ENCODE measurements at places on chromosomes 6 and 20.

DNA sequence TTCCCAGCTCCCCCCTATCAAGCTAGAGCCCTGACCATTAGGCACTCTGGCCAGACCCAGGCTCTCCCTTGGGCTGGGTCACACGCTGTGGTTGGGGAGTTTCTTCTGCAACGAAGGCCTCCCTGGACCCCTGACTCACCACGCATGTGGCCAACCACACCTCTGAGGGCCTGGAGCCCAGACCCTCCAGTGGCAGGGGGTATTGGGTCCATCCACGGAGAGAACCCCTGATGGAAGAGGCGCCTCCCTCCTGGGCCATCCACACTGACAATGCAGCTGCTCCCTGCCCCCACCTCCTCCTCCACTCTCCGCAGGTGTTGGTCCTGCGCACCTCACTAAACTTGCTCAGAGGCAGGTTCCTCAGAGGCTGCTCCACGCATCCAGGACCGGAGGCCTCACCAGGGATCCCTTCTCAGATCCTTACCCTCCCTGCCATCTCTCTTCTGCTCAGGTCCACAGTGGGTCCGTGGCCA is 125.4 kb downstream of the RNASET2 start:
- H3K4me1 ChIP-seq = no peaks in the 10 kb centered on the region
- no peak for DNase-seq
- no peak overlapping the region for H3K27ac ChIP-seq
- no peaks in the 10 kb centered on the region for H3K36me3 ChIP-seq
- H3K4me3 ChIP-seq = no peak overlapping the region

DNA sequence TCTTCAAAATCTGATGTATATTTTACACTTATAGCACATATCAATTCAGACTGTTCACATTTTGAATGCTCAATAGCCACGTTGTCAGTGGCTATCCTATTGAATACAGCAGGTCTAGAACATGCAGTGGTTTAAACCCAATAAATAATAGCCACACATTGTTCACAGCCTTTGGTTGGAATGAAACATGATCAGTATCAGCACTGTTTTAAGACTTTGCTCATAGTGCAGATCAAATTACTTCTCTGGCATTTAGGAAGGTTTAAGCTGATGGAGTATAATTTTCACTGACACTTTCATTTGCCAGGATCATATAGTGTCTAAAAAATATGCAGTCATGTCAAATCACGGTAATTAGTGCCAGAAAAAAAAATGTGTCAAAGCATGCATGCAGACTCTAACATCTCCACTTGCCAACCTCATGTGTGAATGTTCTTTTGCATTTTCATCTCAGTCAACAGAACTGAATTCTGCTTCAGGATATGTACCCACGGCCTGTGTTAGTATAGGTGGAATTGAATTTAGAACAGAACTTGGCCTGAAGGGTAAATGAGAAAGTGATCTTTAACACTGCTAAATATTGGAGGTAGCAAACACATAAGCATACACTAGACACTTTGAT is 184.1 kb downstream of the SLC24A3 start:
- no peaks in the 10 kb centered on the region for H3K4me1 ChIP-seq
- H3K27me3 ChIP-seq = no peaks in the 10 kb centered on the region
- H3K4me3 ChIP-seq = no peak overlapping the region
- no peak for DNase-seq
- H3K27ac ChIP-seq = no peak overlapping the region

- H3K27me3 ChIP-seq = no peaks in the 10 kb centered on the region
- H3K27ac ChIP-seq = no peak overlapping the region
- H3K4me3 ChIP-seq = no peak overlapping the region
- no peaks in the 10 kb centered on the region for H3K4me1 ChIP-seq
- no peak for DNase-seq
Observed at GRCh38 chr20:44436393-44436792, 39.3 kb upstream of the TTPAL start.

DNA sequence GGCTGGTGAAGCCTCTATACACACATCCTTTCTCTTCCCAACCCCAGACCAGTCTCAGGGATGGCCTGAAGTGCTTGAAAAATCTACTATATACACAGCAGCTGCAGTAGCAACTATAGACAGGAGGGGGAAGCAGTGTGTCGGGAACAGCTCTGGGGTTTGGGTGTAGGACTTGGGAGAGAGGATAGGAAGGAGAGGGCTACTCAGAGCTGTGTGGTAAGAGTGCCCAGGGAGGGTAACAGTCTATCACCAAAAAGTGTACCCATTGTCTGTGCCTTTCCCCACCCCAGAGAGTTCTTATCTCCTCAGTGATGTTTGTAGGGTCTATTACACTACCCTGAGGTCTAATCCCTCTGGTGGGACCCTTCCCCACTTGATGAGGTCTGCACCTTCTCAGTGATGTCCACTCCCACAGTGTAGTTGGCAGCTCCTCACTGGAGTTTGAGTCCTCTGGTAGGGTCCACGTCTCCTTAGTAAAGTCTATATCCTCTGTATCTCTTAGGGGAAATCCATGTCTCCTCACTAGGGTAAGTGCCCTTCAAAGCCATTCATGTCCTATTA is 1.5 kb upstream of the GGT7 start:
- peak overlapping the region; percentile 49 for H3K4me3 ChIP-seq
- H3K36me3 ChIP-seq = no peaks in the 10 kb centered on the region
- no peak overlapping the region for H3K27ac ChIP-seq
- no peaks in the 10 kb centered on the region for H3K27me3 ChIP-seq
- H3K4me1 ChIP-seq = peaks cover 8% of the 10 kb centered on the region
